ENCODE measurements at places on chromosomes 3 and 15.

GRCh38 chr3:139204728-139205127 lies 139.1 kb upstream of the MRPS22 start:
- DNase-seq: no peak

DNA sequence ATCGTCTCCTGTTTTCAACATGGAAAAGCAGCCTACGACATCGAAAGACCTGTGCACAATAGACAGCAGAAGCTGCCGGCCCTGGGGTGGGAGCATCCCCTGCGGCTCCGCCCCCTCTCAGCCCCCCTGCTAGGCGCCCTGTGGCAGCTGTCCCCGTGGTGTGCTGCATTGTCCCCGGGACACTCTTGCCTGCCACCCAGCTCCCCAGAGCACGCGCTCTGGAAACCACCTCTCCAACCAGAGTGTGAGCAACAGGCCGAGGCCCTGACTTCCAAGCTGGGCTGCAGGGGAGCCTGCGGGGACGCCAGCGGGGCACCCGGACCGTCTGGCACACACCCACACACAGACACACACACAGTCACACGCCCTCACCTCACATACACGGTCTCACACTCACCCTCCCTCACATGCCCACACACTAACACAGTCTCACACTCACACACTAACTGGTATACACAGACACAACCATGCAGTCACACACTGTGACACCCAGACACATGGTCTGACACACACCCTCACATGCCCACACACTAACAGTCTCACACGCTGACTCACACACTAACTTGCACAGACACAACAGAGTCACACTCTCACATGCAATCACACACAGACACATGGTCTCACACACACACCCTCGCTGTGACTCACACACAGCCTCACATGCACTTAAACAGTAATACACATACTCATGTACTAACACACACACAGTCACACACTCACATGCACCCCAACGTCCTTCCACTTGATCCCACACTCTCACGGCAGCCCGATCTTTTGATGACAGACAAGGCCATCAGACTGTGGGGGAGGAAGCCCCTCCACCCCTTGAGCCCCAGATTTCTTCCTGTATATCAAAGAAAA lies 94.7 kb downstream of the OCA2 start:
- DNase-seq: no peak

DNA sequence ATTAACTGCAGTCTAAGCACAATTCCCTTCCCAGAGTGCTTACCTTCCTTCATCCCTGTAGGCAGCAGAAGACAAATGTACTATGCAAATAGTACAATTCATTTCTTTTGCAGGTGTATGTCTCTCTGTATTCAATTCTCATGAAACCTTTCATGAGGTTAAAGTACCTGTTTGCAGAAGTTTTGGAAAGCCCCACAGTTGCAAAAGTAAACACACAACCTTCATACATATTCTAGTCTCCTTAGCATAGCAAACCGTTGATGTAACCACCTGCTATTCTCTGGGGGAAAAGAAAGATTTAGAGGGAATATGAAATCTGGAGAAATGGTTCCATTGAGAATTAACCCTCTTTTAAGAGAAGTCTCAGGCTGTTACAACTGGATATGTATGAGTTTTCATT lies 200.3 kb upstream of the SUCLG2 start:
- no peak for DNase-seq

DNA sequence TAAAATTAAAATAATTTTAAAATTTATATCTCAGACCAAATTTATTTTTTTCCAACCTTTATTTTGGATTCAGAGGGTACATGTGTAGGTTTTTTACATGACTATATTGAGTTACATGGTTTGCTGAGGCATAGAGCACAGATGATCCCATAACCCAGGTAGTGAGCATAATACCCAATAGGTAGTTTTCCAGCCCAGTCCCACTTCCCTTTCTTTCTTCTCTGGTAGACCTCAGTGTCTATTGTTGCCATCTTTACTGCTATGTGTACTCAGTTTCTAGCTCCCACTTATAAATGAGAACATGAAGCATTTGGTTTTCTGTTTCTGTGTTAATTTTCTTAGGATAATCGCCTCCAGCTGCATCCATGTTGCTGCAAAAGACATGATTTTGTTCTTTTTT lies 338.1 kb downstream of the EFHB start:
- DNase-seq: no peak

GRCh38 chr3:13620776-13621365 lies 71.9 kb downstream of the FBLN2 start:
- DNase-seq: no peak

GRCh38 chr3:160577556-160578195 lies 12.3 kb upstream of the KPNA4 start:
- no peak for DNase-seq

GRCh38 chr3:171339598-171339997 lies 120.6 kb downstream of the TNIK start:
- no peak for DNase-seq

- DNase-seq: no peak
Measured at GRCh38 chr3:25787689-25788088, 2.2 kb upstream of the OXSM start.

- no peak for DNase-seq
Measured at GRCh38 chr15:49148298-49148697, 7.1 kb downstream of the COPS2 start.

GRCh38 chr15:66735909-66736305 lies 33.9 kb downstream of the SMAD6 start:
- no peak for DNase-seq

- no peak for DNase-seq
Measured at GRCh38 chr15:40104296-40104864, 4.3 kb downstream of the BMF start.

- no peak for DNase-seq
Measured at GRCh38 chr3:122520861-122521260, 6.1 kb upstream of the KPNA1 start.

DNA sequence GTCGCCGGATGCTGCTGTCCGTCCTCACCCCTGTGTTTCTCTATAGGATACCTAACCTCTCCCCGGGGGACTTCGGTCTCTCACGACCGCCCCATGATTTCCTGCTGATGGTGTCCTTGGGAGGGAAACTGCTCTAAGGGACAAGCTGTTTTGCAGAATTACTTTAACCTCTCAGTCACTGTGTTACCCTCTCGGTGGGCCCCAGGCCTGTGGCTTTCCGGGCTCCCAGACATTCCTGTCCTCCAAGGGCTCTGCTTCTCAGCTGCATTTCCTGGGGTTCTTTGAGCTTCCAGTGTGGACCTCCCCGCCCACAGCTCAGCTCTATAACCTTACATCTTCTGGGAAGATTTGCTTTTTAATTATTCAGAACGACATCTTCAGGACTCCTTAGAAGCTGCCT lies 40.9 kb downstream of the CHST2 start:
- DNase-seq: no peak
